ENCODE measurements at places on chromosomes 16 and 17. TPM values are rescaled to one million over a fixed set of nuclear protein-coding genes. Genes with fewer than 3 reads are reported as not detected.

The IRX3 gene
- 2.7 TPM for polyA plus RNA-seq

The OR2C1 gene
- 0.14 TPM for polyA plus RNA-seq

The EXOC3L1 gene
- polyA plus RNA-seq: not detected

The MEOX1 gene
- 0.10 TPM for polyA plus RNA-seq

The KRTAP1-1 gene
- not detected for polyA plus RNA-seq

The SEPTIN12 gene
- polyA plus RNA-seq: not detected

The NCBP3 gene
- 13.9 TPM for polyA plus RNA-seq

The ALOX15B gene
- polyA plus RNA-seq: 29.7 TPM

- no peaks in the 10 kb centered on the region for H3K36me3 ChIP-seq
- no peak overlapping the region for H3K27ac ChIP-seq
- no peaks in the 10 kb centered on the region for H3K27me3 ChIP-seq
Measured at GRCh38 chr16:51053775-51054174, 97.3 kb downstream of the SALL1 start.

GRCh38 chr16:82695806-82696205 is 69.0 kb downstream of the CDH13 start:
- H3K27ac ChIP-seq: no peak overlapping the region
- H3K36me3 ChIP-seq: no peaks in the 10 kb centered on the region
- DNase-seq: no peak
- H3K27me3 ChIP-seq: no peaks in the 10 kb centered on the region
- H3K4me3 ChIP-seq: no peak overlapping the region
- peaks cover 34% of the 10 kb centered on the region for H3K4me1 ChIP-seq

GRCh38 chr16:74372369-74372768 is 3.7 kb upstream of the NPIPB15 start:
- no peak overlapping the region for H3K27ac ChIP-seq
- DNase-seq: no peak
- H3K4me1 ChIP-seq: peaks cover under 1% of the 10 kb centered on the region
- H3K4me3 ChIP-seq: no peak overlapping the region
- H3K36me3 ChIP-seq: no peaks in the 10 kb centered on the region

DNA sequence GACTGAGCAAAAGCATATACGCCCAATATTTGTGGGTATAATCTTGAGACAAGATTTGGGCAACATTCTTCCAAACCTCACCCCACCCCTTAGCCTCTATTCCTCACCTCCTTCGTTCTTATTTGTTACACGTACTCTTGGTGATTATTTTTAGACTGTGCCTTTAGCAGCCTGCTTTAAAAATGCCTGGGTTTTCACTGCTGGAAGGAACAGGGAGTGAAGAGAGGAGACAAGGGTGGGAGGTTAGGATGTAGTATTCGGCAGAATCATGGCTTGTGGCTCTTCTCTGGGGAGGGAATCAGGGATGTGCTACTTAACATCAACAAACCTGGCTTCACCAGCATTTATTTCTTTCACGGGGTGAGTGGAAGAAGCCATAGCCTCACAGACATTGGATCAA is 11.6 kb downstream of the ALKBH5 start:
- H3K4me3 ChIP-seq: no peak overlapping the region
- no peak overlapping the region for H3K27ac ChIP-seq
- no peak for DNase-seq
- H3K27me3 ChIP-seq: no peaks in the 10 kb centered on the region

DNA sequence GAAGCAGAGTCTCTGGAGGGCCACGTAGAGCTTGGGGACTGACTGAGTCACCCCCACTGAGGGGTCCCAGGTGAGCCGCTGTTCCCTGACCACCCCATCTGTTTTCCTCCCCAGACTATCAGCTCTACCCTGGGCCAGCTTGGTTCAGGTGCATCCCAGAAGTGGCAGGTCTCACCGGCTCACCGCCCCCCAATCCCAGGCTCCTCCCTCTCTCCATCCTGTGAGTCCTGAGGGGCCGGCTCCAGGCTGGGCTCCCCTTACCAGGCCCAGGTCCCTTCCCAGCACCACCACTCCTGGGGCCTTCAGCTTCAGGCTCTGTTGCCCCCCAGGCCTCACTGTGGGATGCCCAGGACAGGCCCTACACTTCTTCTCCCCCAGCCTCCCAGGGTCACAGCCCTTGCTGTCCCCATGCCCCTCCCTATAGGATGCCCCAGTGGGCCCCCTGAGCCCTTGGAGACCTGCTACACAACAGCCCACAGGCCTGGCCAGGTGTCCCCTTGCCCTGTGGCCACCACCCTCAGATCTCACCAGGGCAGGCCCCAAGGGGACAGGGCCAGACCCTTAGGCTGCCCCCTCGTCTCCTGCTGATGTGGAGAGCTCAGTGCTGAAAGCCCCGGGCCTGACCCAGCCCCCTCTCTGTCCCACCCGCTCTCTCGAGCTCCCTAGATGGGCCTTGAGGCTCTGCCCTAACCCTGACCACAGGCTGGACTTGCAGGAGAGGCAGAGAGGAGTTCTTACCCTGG is 40.4 kb downstream of the TNFRSF13B start:
- H3K36me3 ChIP-seq: no peaks in the 10 kb centered on the region
- no peaks in the 10 kb centered on the region for H3K4me1 ChIP-seq
- H3K27me3 ChIP-seq: peaks cover 15% of the 10 kb centered on the region
- no peak overlapping the region for H3K27ac ChIP-seq

GRCh38 chr16:30395155-30395991 is at the start of gene ZNF48:
Gene ZNF48, plus strand, starts transcription at chr16:30395420. Its CDS starts 375 bp downstream, at chr16:30395795.
- H3K36me3 ChIP-seq: peaks cover 3% of the 10 kb centered on the region
- H3K27me3 ChIP-seq: no peaks in the 10 kb centered on the region
- H3K4me3 ChIP-seq: peak within 1 kb of the TSS; percentile 78
- DNase-seq: no peak
- H3K27ac ChIP-seq: peak within 1 kb of the TSS; percentile 17
- peaks cover 12% of the 10 kb centered on the region for H3K4me1 ChIP-seq

DNA sequence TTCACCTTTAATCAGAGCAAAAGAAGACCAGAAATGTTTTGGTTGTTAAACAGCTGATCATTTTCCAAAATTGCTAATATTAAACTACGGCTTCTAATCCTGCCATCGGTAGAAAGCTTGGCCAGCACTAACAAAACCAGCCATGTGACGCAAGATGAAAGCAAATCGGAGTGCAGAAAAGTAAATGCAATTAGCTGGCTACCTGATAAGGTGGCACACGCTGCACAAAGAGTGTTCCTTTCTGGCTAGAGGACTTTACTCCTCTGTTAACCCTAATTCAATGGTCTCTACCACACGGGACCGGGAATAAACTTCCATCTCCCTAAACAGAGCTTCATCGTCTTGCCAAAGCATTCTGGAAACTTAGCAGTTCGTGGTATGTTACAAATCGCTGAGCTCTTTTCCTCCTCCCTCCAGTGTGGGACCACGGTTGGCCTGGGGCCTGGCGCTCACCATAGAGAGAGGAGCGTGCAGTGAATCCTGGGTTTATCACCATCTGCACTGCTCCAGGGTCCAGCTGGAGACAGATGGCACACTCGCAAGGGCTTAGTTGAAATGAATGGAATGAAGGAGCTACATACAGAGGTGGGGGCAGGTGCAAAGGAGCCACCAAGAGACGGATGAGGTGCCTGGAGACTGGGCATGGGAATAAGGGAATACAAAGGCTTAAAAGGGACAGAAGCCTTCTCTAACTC is 10.1 kb upstream of the COG1 start:
- DNase-seq: no peak
- H3K4me3 ChIP-seq: no peak overlapping the region
- no peak overlapping the region for H3K27ac ChIP-seq
- no peaks in the 10 kb centered on the region for H3K27me3 ChIP-seq

DNA sequence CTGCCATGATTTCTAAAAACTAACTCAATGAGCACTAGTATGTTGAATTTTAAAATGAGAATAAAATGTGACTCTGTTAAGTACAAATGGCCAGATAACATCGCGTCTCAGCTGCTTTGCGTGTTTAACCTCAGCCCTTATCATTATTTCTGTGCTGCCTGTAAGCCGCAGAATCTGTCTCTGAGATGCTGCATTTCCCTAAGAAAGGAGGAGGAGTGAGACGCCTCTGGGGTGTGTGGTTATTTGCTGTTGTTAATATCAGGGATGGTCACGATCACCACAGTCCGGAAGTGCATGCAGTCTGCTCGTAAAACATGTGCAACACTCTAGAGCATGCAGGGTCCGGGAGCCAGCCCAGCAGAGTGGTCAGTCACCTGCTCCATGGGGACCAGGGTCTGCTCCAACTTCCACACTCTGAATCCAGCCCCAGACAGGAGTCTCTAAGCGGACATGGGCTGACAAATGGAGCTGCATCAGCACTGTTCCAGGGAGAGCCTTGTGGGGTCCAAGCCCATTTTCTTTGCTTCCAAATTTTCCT is 342.5 kb downstream of the MAF start:
- H3K27ac ChIP-seq: no peak overlapping the region
- DNase-seq: no peak

- H3K36me3 ChIP-seq: no peaks in the 10 kb centered on the region
- no peaks in the 10 kb centered on the region for H3K27me3 ChIP-seq
- no peak for DNase-seq
- no peak overlapping the region for H3K27ac ChIP-seq
- no peak overlapping the region for H3K4me3 ChIP-seq
- H3K4me1 ChIP-seq: no peaks in the 10 kb centered on the region
Measured at GRCh38 chr17:65523411-65523810, 38.0 kb downstream of the AXIN2 start.

GRCh38 chr16:73396556-73396955 is 348.6 kb upstream of the ZFHX3 start:
- no peaks in the 10 kb centered on the region for H3K36me3 ChIP-seq
- no peaks in the 10 kb centered on the region for H3K4me1 ChIP-seq
- H3K4me3 ChIP-seq: no peak overlapping the region
- H3K27ac ChIP-seq: no peak overlapping the region

GRCh38 chr16:67116388-67117311 is 6.9 kb downstream of the PHAF1 start:
- no peaks in the 10 kb centered on the region for H3K27me3 ChIP-seq
- no peak overlapping the region for H3K4me3 ChIP-seq
- H3K27ac ChIP-seq: peak overlapping the region; percentile 40
- DNase-seq: no peak
- H3K4me1 ChIP-seq: peaks cover 16% of the 10 kb centered on the region
- peaks cover 6% of the 10 kb centered on the region for H3K36me3 ChIP-seq

DNA sequence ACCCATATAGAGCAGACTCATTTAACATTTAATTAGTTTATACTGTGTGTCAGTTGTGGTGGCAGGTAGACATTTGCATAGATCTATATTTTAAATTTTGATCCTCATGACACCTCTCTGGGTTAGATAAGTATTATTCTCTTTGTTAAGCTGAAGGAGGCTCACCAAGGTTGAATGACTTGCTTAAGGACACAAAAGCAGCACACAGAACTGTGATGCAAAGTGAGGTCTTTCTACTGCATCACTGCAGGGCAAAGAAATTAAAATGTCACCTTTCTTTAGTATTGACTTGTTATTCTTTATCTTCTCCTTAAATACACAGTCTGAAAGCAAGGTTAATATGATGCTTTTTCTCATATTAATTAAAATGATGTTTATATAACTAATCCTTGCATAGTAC is 8.6 kb upstream of the TOX3 start:
- H3K27ac ChIP-seq: no peak overlapping the region
- no peaks in the 10 kb centered on the region for H3K36me3 ChIP-seq
- DNase-seq: no peak
- no peaks in the 10 kb centered on the region for H3K27me3 ChIP-seq

DNA sequence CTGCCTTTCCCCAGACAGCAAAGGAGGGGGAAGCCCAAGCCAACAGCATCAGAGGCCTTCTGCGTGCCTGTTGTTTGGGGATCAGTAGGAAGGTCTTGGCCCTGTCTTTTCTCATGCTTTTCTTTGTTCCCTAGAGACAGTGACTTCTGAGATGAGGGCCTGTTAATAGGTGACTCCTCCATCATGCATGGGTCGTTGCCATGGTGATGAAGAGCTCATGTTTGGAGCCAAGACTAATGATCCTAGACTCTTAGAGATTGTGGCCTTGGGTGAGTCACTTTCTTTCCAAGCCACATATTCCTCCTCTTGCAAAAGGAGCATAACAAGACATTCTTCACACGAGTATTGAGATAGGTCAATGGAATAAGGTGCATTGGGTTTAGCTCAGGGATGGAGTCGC is 201.1 kb upstream of the ASIC2 start:
- H3K4me3 ChIP-seq: no peak overlapping the region
- no peak overlapping the region for H3K27ac ChIP-seq
- H3K36me3 ChIP-seq: no peaks in the 10 kb centered on the region
- H3K27me3 ChIP-seq: no peaks in the 10 kb centered on the region
- no peaks in the 10 kb centered on the region for H3K4me1 ChIP-seq

DNA sequence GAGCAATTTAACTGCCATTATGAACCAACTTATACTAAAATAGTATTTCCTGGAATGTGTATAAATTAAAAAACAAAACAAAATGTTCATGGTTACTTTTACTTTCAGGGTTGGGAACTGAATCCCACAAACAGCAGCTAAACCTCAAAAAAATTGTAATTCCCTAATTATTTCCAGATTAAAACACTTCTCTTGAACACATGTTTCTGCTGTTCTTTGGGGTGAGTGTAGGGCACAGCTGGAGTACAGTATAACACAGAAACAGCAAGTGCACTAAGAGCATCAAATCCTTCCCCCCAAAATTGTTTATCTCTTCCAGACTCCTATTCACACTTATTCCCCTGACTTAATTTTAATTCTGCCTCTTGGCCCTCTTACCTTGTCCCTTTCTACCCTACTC is 56.4 kb downstream of the KANSL1 start:
- no peaks in the 10 kb centered on the region for H3K27me3 ChIP-seq
- H3K4me3 ChIP-seq: no peak overlapping the region
- no peak overlapping the region for H3K27ac ChIP-seq
- DNase-seq: no peak
- peaks cover 15% of the 10 kb centered on the region for H3K4me1 ChIP-seq
- peaks cover 6% of the 10 kb centered on the region for H3K36me3 ChIP-seq

GRCh38 chr16:55555436-55555835 is 11.0 kb upstream of the CAPNS2 start:
- no peaks in the 10 kb centered on the region for H3K36me3 ChIP-seq
- no peaks in the 10 kb centered on the region for H3K27me3 ChIP-seq
- H3K27ac ChIP-seq: no peak overlapping the region
- DNase-seq: no peak

DNA sequence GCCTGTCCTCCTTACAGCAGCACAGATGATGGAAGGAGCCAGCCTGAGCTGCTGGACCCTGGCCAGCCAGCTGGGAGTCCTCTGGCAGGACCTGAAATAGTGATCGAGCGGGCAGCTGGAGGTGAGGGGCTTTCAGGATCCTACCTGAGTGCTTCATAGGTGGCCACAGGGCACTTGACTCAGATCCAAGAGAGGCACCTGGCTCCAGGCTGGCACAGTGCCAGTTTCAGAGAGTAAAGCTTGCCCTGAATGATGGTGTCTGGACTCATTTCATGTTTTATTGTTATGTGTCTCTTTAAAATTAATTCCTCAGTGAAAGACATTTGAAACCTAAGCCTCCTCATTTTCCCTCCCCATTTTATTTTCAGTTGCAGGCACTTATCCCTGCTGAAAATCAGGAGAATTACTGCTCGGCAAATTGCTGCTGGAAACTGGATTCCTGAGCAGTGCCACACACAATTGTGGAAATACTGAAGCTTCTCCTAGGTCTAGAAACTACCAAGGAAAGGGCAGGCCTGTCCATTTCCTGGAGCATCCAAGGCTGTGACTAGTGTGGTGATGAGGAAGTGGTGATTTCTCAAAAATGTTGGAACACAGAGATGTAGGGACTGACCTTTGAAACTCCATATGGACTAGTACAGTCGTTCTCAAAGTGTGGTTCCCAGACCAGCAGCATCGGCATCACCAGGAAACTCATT is 16.1 kb upstream of the ADAMTS18 start:
- no peak overlapping the region for H3K4me3 ChIP-seq
- H3K27ac ChIP-seq: no peak overlapping the region
- H3K4me1 ChIP-seq: no peaks in the 10 kb centered on the region
- no peak for DNase-seq
- H3K27me3 ChIP-seq: no peaks in the 10 kb centered on the region
- H3K36me3 ChIP-seq: no peaks in the 10 kb centered on the region

- no peaks in the 10 kb centered on the region for H3K27me3 ChIP-seq
- no peak overlapping the region for H3K4me3 ChIP-seq
- peaks cover 21% of the 10 kb centered on the region for H3K36me3 ChIP-seq
- no peak overlapping the region for H3K27ac ChIP-seq
- DNase-seq: no peak
Measured at GRCh38 chr17:21171309-21171922, 42.5 kb downstream of the TMEM11 start.

All from keratinocyte (primary cell).